Umbilical cord (tissue), 2 donors: ENCODE measurements at places on chromosomes 1 and 21. TPM values are rescaled to one million over a fixed set of nuclear protein-coding genes. Genes with fewer than 3 reads are reported as not detected.
A peak's percentile ranks its signal among the peaks of the same experiment; 100 is the strongest.

GRCh38 chr1:184437291-184437690 is 50.5 kb downstream of the C1orf21 start:
- DNase-seq: no peak

DNA sequence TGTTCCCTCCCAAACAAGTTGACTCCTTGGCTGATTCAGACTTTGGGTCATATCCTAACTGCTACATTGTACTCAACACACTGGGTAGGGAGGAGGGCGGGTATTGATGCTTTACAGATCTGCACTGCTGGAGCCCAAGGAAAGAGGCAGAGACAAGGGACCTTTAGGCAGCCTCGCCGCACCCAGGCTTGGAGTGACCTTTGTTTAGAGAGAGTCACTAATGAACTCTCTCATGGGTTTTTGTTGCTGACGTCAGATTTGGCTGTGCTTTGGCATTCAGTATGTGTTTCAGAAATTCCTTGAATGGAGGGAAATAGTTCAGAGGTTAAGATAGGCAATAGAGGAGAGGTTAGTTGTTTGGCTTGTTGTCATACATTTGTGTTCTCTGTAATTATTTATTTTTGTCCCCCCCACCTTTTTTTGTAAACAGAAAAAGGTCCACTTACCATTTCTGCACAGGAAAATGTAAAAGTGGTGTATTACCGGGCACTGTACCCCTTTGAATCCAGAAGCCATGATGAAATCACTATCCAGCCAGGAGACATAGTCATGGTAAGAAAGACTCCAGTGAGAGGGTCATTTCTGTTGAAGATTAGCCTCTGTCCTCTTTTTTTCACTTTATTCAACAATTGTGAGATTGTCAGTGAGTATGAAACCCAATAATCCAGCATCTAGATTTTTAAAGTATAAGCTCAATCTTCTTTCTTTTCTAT is 116.1 kb downstream of the ATP5PO start:
- DNase-seq: no peak

DNA sequence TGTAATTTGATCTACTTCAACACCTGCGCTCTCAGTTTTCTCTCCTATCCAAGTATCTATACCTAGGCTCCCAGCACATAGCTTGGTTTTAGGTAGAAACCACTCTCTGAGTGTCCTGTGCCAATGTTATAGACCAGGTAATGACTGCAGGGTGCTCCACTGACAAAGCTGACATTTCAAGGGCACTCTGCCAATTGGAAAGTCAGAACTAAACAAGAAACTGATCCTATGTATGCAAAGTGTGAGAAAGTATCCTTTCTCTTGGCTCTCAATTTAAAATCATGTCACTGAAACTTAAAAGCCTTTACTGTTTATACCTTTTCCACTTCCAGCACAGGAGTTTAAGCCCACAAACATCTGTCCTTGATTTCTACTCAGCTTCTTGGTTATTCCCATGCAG is 45.0 kb upstream of the AIM2 start:
- DNase-seq: no peak

DNA sequence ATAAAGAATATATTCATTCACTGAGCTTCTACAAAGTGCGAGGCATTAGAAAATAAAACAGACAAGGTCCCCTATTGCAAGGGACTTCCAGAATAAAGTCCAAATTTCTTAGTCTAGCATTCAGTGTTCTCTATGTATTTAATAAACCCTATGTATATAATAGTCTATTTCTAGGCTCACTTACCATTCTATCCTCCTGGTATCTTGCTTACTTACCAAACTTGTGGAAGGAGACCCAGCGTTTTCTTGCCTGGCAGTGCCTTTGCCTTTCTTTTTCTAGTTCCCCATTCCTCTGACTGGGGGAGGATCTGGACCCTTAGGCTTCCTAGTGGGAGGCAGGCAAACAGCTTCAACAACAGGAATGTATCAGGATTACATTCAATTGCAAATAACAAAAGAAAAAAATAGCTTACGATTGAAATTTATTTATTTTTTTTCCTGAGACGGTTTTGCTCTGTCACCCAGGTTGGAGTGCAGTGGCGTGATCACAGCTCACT is 690 bp upstream of the RNF19B start:
- DNase-seq: no peak

DNA sequence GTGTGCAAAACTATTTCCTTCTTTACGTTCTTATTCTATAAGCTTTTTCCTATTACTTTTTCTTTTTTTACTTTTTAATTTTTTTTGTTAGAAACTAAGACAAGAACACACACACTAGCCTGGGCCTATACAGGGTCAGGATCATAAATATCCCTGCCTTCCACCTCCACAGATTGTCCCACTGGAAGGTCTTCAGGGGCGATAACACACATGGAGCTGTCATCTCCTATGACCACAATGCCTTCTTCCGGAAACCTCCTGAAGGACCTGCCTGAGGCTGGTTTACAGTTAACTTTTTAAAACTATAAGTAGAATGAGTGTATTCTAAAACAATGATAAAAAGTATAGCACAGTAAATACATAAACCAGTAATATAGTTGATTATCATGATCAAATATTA is 10.3 kb upstream of the FAM89A start:
- no peak for DNase-seq

GRCh38 chr1:173427146-173428054 is 49.7 kb upstream of the PRDX6 start:
- no peak for DNase-seq

- DNase-seq: no peak
Observed at GRCh38 chr1:65788762-65789161, 3.9 kb upstream of the PDE4B start.

GRCh38 chr1:74571891-74572290 is 59.5 kb upstream of the LRRC53 start:
- DNase-seq: peak; percentile 63

DNA sequence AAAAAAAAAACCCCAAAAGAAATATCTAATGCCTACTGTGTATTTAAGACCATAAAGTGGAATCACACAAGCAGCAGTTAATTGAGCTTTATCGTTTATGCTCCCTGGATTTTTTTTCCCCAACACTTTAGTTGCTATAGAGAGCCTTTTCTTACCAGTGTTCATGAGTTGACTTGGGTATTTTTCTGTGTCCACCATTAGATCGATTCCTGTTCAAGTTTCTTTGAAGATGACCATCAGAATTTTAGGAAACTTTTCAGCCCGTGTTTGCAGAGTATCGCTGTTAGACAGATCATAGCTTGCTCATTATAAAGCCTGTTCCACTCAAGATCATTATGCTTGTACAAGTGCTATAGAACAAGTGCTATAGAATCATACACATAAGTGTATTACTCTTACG is 1.5 kb downstream of the RALGPS2 start:
- no peak for DNase-seq

GRCh38 chr1:107964336-107965109 is 457 bp downstream of the VAV3 start:
- DNase-seq: no peak

Gene NENF
- 103 TPM for total RNA-seq

Gene MLLT11
- 4.1 TPM for total RNA-seq

Gene DMBX1
- total RNA-seq: 1.4 TPM

Gene SERTAD4
- 6.5 TPM for total RNA-seq

Gene KCNK2
- total RNA-seq: 1.9 TPM

Gene C4BPB
- 2.9 TPM for total RNA-seq
